ENCODE measurements at places on chromosomes 6 and 20.

DNA sequence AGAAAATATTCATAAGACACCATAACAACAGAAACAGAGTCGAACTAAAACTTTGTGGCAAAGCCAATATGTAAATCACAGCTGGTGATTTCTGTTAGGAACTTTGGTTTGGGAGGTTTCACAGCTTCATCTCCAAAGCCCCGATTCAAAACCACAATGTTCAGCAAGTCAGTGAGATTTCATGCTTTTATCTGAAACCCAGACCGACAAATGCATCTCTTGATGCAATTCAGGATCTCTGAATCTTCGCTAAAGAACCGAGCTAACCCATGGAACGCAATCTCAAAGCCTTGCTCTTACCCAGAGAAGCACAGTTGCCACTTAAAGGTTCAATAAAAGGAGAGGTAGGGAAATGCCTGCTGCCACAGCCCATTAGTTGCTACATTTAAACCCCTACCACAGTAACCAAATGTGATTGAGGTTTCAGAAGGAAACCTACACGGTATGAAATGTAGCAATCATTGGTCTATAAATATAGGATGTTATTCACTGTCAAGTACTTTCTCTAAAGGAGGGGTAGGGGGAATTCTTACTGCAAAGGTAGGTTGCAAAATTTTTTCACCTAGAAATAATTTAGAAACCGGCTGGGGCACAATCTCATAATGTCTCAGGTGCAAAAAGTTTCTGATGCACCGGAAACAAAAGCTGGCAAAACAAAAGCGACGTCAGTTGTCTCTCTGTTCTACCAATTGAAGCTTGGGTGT, 381.0 kb upstream of the ARID1B start:
- DNase-seq = no peak

GRCh38 chr20:54474866-54475265, 527 bp upstream of the DOK5 start:
- DNase-seq = peak; percentile 21

DNA sequence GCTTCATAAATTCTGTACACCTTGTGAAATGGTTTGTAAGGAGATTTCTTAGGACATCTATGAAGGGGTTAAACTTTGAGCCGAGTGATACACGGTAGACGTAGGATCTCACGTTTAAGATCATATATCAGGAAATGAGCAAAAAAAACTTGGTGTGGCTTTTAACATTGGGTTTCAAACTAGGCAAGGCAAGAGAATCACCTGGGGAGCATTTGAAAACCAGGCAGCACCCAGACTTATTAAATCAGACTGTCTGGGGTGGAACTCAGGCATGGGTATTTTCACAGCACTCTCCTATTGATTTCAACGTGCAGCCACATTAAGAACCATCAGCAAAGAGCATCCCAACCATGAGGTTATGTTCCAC, 26.4 kb downstream of the LY86 start:
- no peak for DNase-seq

DNA sequence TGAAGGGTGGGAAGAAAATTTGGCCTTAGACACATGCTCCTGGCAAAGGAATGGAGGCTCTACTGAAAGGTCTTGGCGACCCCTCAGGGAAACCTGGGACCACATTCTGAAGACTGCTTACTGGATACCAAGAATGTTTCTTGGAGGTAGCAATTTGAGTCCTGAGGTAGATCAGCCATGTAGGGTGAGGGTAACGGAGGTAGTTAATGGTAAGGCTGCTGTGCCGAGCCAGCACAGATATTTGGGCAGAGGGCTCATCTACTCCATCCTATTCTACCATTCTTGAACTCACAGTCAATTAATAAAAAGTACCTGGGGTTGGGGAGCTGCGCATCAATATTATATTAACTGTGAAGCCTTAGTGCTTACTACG, 401 bp upstream of the PHF3 start:
- DNase-seq = no peak

DNA sequence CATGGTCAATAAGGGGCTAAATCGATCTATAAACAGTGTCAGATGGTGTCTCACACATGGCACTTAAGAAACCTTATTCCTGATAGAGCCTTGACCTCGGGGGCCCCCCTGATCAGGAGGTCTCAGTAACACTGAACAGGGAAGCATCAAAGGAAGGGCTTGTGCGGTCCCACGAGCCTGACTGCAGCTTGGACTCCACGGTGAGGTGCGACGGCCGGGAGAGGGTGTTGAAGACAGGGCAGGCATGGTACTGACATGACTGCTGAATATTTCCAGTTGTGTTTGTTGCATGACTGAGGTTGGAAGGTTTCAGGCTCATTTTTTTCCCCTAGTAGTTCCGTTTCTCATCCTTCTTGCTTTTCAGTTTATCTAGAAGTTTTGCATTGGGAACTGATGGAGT, 107.1 kb upstream of the JAG1 start:
- no peak for DNase-seq

GRCh38 chr6:113632220-113632864, 224.8 kb upstream of the MARCKS start:
- DNase-seq = no peak

DNA sequence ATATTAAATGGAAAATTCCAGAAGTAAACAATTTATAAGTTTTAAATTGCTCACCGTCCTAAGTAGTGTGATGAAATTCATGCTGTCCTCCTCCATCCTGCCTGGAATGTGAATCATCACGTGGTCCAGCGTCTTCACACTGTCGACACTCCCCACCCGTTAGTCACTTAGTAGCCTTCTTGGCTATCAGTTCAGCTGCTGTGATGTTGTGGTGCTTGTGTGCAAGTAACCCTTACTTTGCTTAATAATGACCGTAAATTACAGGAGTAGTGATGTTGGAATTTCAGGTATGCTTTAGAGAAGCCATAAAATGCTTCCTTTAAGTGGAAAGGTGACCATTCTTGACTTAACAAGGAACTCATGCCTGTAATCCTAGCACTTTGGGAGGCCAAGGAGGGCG, 25.2 kb downstream of the RIOK1 start:
- DNase-seq = no peak

DNA sequence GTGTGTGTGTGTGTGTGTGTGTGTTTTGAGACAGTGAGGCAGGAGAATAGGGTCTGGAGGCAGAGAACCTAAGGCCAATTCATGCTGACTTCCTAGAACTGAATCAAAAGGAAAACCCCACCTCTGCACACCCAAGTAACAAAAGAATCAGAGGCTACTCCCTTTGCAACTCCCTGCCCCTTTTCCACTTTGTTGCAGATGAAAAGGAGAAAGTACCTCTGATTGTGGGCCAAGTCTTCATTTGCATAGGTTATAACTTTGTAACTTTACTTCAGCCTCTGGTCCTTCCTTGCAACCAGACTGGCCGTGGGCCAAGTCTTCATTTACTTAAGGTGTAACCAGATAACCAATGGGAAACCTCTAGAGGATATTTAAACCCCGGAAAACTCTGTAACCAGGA, 168.8 kb downstream of the EYA2 start:
- no peak for DNase-seq

GRCh38 chr6:56799989-56800388, 154.9 kb upstream of the BEND6 start:
- DNase-seq = no peak

- DNase-seq = no peak
Measured at GRCh38 chr6:82704045-82704444, 340.4 kb downstream of the TPBG start.

GRCh38 chr6:163308629-163309440, 105.7 kb upstream of the QKI start:
- no peak for DNase-seq

- no peak for DNase-seq
Measured at GRCh38 chr6:8245726-8246125, 143.4 kb upstream of the EEF1E1 start.

DNA sequence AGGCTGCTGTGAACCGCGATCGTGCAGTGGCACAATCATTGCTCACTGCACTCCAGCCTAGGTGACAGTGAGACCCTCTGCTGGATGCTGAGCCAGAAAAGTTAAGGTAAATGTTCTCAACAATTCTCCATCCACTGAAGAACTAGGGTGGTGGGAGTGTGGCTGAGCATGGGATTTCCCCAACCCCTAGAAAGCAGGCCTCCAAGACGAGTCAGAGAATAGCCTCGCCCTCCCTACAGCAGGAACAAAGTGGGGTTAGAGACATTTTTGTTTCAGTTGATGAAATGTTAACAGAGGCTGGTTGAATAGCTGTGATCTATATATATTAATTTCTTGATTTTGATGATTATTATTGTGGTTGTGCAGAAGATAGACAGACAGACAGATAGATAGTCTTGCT, 6.1 kb upstream of the ALDH8A1 start:
- no peak for DNase-seq

DNA sequence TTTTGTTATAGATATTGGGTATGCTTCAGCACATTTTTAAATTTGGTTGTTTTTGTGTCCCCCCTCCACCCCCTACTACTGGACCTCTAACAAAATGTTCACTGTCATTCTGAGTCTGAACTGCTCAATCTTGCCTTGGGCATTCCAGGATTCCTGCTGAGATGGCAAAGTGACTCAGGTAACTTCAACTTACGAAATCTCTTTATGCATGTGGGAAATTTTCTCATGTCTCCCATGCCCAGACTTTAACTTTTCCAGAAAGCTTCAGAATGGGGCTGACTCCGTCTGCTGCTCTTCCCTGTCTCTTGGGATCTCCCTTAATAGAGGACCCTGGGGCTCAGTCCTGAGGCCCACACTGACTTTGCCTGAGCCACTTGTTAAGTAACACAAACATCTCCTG, 14.0 kb downstream of the CYP39A1 start:
- no peak for DNase-seq

GRCh38 chr6:113383701-113384100, 473.4 kb upstream of the MARCKS start:
- no peak for DNase-seq

DNA sequence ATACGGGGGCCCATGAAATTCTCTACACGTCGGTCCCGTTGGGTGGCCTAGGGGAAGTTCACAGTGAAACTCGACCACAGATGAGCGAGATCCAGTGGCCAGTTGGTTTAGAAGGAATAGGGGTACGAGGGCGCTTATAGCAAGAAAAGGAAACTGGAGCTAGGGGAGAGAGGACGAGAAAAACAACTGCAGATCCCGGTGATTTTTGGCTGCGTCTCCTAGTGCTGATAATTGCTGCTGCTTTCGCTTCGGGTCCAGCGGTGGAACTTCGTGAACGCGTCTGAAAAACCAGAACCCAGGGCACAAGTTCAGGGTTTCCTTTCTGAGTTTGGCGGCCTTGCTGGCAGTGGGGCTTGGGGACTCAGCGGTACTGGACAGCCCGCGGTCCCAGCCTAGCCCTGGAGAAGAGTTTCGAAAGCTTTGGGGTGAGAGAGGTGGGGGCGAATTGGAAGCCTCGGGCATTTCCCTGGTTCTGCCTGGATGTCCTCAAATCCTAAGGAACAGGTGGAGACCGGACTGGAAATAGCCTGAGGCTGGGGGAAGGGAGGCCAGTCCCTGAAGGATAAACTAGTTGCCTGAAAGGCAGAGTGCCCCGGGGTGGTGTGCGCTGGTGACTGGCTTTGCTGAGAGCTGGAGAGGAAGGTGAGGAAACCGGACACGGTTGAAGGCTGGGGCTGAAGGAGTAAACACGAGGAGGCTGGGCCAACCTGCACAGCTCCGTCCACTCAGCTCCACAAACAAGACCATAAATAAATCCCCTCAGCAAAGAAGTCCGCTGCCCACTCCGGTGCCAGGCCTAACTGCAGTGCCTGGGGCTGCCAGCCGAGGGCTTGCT, 793 bp downstream of the GMPR start:
- DNase-seq = peak; percentile 64

DNA sequence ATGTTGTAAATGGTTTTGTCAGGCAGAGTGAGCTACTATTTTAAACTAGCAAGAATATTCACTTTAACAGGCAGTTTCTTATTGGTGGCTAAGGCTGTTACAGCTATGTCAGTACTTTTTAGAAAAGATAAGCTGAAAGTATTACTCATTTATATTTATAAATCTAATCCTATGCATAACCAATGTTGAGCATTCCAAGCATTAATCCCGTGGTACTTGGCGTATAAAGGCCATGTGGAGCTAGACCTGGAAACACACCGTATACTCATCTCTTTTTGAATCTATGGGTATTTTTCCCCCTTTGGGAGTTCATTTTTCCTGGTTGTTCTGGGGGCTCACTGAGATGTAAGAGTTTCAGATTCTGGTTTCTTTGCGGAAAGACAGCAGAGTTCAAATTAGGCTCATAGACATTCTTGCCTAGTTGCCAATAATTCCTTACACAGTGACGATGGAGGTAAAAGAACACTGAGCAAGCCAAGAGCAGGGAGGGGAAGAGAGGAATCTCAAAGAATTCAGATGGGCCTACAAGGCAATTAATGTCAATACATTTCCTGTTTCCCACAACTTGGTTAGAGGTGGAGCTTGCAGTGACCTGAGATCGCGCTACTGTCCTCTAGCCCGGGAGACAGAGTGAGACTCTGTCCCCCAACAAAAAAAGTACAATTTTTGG, 211.5 kb downstream of the SOX4 start:
- no peak for DNase-seq

DNA sequence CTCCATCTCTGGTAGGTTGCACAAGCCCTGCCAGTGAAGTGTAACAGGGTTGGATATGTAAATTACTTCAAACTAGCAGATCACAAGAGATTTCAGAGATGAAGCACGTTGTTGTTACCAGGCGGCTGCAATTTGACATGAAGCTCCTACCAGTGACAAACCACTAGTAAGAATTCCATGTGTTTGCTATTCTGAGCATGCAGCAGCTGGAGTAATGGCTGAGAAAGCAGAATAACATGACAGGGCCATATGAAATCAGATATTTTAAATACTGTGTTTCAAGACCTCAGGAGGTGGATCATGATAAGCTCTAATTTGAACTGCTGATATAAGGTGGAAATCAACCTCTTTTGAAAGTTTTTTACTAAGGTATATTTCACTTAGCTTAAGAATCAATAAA, 11.4 kb downstream of the RIN2 start:
- no peak for DNase-seq

- DNase-seq = no peak
Measured at GRCh38 chr6:841569-841968, 148.6 kb upstream of the EXOC2 start.

GRCh38 chr6:56032715-56033260, 157.4 kb upstream of the BMP5 start:
- DNase-seq = no peak

- DNase-seq = no peak
Measured at GRCh38 chr6:118719351-118720124, 68.1 kb upstream of the CEP85L start.

- no peak for DNase-seq
Measured at GRCh38 chr20:57699395-57699794, 10.4 kb downstream of the PMEPA1 start.

GRCh38 chr20:33868595-33868994, 57.4 kb downstream of the CHMP4B start:
- no peak for DNase-seq

GRCh38 chr20:17572034-17572638, 2.3 kb downstream of the DSTN start:
- no peak for DNase-seq

GRCh38 chr20:24674921-24675605, 205.6 kb downstream of the SYNDIG1 start:
- DNase-seq = no peak

GRCh38 chr6:121437851-121438651, 2.6 kb downstream of the GJA1 start:
- no peak for DNase-seq

DNA sequence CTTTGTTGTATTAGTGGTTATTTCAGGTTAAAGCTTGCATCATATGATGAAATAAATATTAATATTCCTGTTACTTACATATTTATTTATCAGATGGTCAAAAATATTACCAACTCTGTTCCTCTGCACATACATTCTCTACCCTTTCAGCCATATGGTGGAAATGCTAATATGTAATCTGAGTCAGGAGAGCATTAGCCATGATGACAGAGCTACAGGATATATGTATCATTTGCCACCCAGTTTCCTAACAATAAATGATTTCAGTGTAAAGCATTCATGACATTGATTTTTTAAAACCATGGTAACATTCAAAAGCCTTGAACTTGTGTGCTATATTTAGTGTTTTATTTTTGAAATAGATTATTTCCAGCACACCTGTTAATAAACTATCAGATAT, 16.6 kb downstream of the POPDC3 start:
- DNase-seq = no peak

Data from muscle of arm (tissue), 14 donors.